HepG2 (cell line): ENCODE measurements at places on chromosomes 2 and 18.

DNA sequence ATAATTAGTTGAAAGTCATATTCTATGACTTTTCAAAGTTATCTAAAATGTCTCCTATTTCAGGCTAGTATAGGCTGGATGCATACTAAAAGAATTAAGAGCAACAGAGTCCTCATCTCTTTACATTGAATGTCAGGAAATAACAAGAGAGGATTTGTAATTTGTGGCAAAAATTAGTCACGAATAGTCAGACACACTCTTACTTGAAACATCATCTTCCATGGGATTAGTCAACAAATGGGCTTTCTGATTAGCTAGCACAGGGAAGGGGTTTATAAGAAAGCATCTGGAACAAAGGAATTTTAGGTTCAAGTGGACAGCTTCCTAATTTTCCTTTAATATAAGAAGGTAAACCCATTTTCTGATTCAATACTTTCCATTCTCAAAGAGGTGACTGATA, 330.3 kb upstream of the MEX3C start:
- DNase-seq: no peak

- DNase-seq: peak; percentile 83
Measured at GRCh38 chr2:222707689-222708273, 36.3 kb downstream of the MOGAT1 start.

- DNase-seq: no peak
Measured at GRCh38 chr2:30914456-30914855, 107.2 kb upstream of the CAPN13 start.

- no peak for DNase-seq
Measured at GRCh38 chr2:69733342-69734034, 8.4 kb upstream of the ANXA4 start.

DNA sequence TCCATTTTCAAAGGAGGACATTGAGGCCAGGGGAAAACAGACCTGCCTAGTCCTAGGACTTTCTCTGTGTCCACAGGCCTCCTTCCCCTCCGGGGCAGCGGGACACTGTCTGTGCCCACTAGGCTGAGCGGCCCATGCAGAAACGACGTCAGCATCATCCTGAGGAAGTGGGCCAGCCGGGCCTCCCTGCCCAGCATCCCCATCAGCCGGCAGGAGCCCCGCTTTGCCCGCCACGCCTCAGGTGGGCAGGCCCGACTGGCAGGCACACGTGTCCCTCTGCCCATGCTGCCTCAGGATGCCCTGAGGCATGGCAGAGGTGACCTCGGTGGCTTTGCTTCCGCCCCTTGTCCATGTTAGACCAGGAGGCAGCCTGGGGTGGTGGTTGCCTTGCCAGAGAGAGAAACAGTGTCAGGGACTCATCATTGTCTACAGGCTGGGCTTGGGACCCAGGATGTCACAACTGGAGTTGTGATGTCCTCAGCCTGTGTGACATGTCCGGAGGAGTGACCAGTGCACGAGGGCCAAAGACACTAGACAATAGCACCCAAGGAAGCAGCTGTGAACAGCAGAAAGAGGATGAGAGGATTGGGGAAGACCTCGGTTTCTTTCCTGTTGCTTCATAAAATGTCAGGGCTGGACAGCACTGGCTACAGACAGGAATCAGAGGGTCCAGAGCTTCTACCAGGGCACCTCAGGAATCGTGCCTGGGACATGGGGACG, 36.8 kb downstream of the TOGARAM2 start:
- DNase-seq: no peak

DNA sequence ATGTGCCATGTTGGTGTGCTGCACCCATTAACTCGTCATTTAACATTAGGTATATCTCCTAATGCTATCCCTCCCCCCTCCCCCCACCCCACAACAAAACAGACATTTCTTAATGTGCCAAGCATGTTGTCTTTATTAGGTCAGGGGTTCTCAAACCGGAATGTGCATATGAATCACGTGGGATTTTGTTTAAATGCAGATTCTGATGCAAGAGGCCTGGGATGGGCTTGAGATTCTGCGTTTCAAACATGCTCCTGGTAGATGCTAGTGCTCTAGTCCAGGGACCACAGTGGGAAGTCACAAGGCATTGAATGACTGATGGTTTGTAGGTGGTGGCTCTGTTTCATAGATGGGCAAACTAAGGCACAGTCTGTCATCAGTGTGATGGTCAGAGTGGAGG, 184.7 kb downstream of the SMAD7 start:
- DNase-seq: no peak

DNA sequence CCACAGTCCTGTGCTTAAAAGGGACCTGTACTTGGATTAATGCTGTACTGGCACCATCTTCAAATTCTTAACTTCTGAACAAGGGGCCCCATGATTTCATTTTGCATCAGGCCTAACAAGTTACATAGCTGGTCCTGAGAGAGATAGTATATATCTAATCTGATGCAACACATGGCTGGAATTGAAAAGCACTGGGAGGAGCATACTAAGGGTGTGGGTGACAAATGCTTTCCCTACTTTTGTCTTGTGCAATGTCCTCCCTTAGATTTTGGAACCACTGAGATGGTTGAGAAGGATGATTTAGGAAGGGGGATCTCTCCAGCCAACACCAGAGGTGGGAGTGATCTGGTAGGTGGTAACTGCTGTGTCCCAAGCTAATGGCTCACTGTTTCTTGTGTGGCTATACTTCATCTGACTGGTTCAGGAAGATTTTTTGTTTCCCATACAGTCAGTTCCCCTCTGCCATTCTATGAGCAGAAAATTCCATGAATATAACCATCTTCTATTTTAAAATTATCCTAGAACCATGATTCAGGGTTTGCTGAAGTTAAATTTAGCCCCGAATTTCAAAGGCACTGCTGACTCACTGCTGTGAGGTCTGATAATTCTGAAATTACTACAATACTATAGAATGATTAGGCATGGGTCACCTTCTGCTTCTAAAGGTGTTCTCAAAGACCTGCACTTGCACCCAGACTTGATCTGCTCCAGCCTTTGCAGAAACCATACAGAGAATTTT, 108.3 kb upstream of the NCKAP5 start:
- DNase-seq: no peak

DNA sequence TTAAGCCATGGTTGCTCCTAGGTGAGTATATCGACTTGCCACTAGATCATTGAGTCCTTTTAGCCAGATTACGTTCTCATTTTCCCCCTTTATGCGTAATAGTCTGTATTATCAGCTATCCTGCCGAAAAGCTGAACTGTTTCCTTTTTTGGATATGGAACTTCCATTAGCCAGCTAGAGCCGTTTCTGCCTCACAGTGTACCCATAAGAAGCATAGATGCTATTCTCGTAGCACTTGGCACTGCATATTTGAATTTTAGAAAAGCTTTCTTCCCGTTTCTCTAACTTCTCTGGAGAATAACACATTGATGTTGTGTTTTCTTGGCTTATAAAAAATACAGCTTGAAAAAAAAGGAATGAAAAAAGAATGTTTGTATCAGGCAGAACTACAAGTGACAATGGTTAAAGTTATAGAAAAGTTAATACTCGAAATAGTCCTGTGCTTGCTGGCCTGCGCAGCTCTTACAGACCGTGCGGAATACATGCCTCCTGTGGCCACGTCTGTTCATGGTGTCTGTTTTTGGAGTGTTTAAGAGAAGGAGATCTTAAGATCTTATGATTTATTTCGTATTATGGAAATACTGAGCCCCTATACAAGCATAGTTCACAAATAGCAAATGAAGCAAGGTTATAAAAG, 710 bp downstream of the DUSP19 start:
- no peak for DNase-seq

- DNase-seq: no peak
Measured at GRCh38 chr2:52135235-52135634, 1103.3 kb upstream of the NRXN1 start.

DNA sequence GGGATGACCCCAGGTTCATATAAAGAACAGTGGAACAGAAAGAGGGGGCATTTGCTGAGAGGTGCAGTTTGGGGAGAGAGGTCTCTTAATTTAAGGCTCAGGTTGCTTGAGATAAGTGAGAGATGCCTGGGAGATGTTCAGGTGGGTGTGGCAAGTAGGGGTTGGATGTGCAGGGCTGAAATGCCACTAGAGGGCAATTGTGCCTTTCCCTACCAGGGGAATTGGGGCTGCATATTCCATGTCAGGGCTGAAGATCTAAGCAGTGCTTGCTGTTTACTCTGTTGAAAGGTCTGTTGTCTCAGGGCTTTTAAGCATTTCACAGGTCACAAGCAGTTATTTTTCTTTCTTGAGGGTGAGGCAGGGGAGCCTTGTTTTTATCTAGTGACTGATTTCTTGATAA, 7.8 kb downstream of the CCDC85A start:
- DNase-seq: peak; percentile 39

DNA sequence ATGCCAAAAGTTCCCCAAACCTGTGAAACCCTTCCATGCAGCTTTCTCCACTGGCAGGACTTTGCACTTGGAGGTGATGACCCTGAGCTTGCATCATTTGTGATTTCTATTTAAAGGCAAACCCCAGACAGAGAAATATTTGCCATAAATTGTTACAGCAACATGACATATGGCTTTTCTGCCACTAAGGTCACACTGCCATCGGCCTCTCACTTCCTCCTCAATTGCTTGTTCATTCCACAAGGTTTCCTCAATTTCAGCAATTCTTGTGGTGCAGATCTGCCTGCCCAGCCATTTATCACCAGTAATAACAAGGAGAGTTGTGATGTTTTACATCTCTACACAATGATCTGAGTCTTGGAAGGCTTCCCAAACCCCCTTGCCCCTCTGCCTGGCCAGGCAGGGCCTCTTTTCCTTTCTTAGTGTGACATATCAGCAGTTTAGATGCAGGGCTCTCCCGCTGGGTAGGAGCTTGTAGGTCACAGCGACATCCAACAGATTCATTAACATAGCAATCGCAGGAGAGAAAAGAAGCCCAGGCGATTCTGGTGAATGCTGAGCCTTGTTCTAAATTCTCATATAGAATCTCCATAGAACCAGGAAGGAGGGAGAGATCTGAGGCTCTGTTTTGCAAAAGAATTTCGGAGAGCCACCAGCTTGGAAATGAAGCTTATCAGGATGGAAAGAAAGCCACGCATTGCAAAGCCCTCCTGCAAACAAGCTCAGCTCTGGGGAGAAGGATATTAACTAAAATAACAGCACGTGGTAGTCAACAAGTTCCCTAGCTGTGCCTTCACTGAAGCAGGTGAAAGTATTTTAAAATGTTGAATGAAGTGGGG, 46.7 kb upstream of the ITGA6 start:
- DNase-seq: peak; percentile 43

- DNase-seq: no peak
Measured at GRCh38 chr2:61662990-61663389, 124.8 kb upstream of the XPO1 start.

- no peak for DNase-seq
Measured at GRCh38 chr2:220458051-220458450, 830.6 kb downstream of the SLC4A3 start.

DNA sequence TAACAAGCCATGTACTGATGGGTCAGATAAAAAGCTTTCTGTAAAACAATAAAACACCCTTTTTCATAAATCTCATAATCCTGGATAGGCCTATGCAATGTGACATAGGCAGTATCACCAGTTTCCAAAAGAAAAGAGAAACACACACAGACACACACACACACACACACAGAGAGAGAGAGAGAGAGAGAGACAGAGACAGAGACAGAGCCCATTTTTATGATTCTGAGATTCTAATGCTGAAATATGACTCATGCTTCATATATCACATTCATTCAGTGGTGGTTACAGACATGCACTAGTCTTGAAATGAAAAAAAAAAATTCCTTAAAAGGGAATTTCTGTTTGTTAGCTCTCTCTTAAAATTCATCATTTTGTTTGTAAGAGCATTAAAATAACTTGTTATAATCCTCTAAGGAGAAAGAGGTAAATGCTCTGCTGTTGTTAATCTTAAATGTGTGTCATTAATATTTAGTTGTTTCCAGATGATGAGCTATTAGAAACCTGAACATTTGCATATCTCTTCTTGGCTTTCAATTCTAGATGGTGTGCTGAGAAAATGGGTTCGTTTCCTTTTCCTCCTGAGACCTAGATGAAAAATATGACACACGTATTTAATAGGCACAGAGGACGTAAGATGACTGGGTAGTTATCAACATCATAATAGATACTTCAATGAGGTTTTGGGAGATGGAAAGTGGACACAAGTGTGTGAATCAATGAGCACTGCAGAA, 1598.7 kb upstream of the ACVR2A start:
- DNase-seq: no peak

DNA sequence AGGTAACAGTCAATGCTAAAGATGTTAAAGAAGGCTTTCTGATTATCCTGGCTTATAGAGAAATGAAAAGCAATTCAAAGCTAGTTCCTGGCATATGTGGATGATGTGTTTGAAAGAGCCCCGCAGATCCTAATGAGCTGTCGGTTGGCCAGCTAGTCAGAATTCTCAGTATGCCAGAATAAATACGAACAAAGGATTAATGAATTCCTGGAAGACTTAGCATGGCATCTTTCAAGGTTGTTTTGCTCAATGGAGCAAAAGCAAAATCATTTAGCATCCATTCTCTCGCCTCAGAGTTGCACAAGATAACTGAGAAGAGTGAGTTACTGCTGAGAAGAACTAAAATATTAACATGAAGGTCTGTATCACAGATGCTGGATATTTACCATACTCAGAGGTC, 307.6 kb downstream of the RIT2 start:
- no peak for DNase-seq

DNA sequence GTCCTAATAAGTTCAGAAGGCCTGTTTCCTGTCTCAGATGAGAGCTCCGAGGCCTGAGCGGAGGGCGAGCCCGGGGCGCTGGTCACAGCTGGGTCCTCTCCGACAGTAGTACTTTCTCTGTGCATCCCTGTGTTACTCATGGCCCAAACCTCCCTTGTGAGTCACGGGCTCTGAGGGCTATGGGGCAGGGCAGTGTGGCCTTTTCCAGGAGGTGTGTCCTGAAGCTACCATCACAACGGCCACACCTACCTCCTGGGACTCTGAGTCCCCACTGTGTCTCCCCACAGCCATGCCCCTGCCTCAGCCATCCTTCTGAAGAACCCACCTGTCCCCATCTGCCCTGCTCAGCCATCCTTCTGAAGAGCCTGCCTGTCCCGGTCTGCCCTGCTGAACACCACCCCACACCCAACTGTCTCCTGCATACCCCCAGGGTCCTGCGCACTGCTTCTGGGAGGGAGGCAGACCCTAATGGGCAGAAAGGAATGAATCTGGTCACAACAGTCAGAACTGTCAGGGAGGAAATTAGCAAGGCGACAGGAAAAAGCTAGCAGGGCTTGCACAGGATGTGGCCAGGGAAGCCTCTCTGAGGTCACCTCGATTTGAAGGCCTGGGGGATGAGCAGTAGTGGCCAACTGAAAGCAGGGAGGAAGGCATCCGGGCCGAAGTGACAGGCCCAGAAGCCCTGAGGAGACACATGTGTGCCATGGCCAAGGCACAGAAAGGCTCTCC, 145.4 kb upstream of the RIOK3 start:
- DNase-seq: no peak

GRCh38 chr2:206798000-206798399, 32.6 kb downstream of the FASTKD2 start:
- DNase-seq: no peak

DNA sequence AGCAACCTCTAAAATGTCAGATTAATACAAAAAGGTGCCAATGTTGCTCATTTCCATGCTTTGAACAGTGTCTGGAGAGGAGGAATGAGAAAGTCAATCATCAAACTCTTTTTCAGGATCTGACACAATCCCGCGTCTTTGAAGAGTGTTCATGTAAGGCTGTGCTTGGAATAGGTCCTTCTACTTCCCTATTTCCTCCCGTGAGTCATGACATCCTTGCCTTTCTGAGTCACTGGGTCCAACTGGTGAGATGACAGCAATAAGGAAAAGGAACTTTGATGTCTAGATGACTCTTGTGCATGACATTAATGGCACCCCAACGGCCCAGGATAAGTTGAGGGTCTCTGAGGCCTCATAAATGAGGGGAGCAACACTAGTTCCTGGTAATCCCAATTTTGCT, 109.0 kb upstream of the CELF4 start:
- DNase-seq: no peak
